ENCODE measurements at places on chromosomes 6 and 20.

GRCh38 chr6:37547564-37548061, 47.9 kb upstream of the CCDC167 start:
- no peak for DNase-seq

DNA sequence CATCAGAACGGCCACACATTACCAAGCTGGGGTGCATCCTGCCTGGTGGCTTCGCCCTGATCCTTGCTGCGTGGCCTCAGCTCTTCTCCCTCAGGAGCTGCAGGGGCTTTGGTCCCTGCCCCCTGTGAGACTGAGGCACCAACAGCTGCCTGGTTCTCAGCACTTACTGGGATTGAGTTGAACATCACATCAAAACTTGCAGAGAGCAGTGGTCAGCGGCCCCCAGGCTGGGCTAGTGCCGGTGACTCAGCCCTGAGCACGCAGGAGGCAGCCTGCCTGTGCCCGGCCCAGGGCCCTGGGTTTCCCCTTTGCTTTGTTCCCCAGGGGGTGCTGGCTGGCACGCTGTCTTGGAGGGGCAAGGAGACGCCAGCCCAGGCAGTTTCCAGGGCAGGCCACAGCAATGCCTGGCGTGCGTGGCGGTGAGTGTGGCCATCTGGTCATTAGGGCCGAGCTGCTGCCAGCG, 63.3 kb downstream of the DLL1 start:
- no peak for DNase-seq

GRCh38 chr6:2619651-2620050, 131.1 kb downstream of the MYLK4 start:
- no peak for DNase-seq

GRCh38 chr6:118630067-118630466, 21.3 kb downstream of the CEP85L start:
- no peak for DNase-seq

DNA sequence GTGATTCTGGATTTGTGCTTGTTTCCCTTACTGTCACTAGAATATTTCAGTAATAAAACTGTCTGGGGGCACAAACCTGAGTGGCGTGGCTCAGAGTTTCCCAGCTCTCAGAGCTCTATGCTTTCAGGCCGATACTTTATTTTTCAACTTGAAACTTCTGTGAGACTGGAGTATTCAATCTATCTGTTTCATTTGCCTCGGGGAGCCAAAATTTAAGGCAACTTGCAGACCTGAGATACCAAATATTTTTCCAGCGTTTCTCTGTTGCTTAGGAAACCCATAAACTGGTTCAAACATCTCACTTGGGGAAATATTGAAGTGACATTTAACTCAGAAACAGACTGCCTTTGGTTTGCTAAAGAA, 74.7 kb downstream of the SOBP start:
- no peak for DNase-seq

DNA sequence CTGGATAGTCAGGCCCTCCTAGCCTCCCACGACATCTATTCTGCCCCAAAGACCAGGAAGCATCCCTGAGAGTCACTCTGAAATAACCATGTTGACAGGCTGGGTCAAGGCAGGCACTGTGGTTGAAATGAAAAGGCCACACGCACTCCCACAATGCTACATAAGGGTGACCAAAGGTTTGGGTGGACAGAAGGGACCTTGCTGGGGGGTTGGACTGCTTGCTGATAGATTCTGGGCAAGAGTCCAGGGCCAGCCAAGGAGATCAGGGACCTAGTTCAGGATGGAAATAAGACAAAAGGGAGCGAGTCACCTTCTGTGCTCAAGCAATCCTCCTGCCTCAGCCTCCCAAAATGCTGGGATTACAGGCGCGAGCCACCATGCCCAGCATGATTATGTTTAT, 32.5 kb upstream of the DSN1 start:
- no peak for DNase-seq

DNA sequence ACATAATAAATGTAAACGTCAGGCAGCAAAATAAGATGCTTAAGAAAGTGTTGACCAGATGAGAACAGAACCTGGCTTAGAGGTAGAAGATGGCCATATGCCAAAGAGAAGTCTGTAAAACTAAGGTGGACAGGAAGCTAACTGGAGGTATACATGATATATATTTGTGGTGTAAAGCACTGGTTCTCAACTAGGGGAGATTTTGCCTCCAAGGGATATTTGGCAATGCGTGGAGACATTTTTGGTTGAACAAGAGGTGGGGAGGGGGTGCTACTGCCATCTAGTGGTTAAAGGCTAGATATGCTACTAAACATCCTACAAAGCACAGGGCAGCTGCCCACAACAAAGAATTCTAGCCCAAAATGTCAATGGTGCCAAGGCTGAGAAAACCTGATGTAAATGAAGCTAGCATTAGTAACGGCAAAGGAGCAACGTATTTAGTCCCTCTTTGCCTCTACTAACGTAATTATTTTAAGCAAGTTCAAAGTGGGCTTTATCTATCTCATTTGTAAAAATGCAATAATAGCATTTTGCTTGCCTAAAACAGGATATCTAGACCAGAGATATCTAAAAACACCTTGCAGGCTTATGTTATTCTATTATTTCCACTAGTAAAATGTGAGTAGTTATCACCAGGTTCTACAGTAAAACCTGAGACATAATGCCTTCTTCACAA, 182.6 kb downstream of the RNGTT start:
- DNase-seq, result peak; percentile 32

DNA sequence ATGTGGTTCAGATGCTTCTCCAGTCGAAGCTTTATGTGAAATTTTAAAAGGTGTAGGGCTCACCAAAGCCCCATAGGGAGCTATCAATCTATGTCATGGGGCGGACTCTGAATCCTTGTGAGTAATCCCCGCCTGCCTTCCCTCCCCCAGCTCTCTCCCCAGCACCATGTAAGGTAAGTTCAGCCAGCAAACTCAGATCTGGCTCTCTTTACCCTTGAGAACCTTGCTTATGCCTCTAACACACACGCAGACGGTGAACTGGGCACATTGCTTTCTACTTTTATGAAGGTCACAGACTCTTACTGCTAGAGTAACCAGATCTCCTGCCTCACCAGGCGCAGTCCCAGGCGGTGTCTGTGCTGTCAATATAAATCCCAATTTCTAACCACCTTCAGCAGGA, 82.6 kb upstream of the CNKSR3 start:
- DNase-seq, result no peak

- DNase-seq, result no peak
Measured at GRCh38 chr6:70423189-70424134, 10.2 kb downstream of the FAM135A start.

- peak; percentile 97 for DNase-seq
Measured at GRCh38 chr20:31543966-31544598, 29.8 kb downstream of the HM13 start.

GRCh38 chr6:36054415-36054814, 26.8 kb downstream of the MAPK14 start:
- DNase-seq, result no peak

DNA sequence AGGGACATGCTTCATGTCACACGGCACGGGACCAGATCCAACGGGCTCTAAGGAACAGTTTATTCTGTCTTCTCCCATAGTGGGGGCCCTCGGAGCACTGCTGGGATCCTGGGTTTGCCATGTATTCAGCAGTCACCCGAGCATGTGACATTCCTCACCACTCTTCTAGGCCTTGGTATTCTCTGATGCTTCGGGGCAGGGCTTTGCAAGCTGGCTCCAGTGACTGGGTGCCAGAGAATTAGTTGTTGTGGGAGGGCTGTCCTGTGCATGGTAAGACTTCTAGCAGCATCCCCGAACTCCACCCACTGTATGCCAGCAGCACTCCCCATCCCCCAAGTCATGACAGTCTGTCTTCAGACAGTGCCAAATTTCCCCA, 5.4 kb downstream of the CCN5 start:
- no peak for DNase-seq

- no peak for DNase-seq
Measured at GRCh38 chr20:57320358-57320757, 9.2 kb upstream of the SPO11 start.

DNA sequence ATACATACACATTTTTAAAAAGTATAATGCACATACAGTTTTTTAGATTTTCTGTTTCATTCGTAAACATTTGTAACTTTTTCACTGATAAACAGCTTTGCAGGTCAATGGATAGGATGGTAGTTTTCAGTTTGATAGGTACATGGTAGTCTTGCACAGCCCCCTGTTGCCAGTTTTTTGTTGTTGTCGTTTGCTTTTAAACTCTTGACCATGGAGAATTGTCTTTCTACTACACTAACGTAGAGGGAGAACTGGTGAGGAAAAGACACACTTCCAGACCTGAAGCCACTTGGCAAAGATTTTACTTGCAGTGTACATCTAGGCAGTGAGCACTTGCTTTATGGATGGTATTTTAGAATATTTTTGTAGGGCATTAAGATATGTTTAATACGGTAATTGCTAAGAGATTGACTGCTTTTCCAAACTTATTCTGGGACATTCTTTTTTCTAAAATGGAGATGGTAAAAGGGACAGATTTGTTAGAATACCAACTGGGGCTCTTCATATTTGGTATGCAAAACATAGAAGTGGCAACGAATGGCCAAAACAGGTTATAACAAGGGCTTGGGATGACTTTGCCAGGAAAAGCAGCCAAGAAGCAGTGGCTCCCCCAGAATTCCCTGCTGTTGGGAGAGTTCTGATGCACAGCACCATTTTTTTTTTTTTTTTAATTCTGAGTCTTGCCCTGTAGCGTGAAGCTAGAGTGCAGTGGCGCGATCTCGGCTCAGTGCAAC, 1.5 kb downstream of the PYGB start:
- no peak for DNase-seq

GRCh38 chr20:43676368-43676767, 9.5 kb downstream of the MYBL2 start:
- DNase-seq, result no peak

DNA sequence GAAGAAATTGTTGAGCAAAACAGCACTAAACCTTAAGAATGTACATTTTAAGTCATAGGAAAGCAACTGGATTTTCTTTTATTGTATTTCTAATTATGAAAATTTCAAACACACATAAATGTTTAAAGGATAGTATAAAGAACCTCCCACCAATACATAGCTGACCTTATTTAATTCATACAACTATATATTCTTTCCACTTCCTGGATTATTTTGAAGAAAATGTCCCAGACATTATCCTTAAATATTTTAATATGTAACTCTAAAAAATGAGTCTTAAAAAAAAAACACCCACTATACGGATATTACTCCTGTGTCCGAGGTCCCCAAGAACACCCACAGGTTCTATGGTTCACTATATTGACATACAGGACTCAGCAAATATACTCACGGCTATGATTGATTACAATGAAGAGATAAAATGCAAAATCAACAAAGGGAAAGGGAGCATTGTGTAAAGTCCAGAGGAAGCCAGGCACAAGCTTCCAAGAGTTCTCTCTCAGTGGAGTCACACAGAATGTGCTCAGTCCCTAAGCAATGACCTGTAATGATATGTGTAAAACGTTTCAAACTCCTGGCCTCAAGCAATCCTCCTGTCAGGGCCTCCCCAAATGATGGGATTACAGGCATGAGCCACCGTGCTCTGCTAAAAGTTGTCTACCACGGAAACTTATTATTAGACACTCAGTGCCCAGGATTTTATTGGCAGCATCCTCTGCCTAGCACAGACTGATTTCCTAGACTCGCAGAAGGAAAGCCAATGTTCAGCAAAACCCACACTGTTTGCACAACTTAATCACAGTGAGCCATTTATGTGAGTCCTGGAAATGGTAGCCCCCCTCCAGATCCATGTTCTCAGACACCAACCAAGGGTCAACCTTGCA, 23.2 kb downstream of the GLYATL3 start:
- no peak for DNase-seq

GRCh38 chr6:28634761-28635546, 109.3 kb downstream of the GPX5 start:
- DNase-seq, result no peak

- DNase-seq, result no peak
Measured at GRCh38 chr6:168240160-168240559, 79.4 kb downstream of the DACT2 start.

- no peak for DNase-seq
Measured at GRCh38 chr20:63407928-63408683, 47.0 kb upstream of the CHRNA4 start.

DNA sequence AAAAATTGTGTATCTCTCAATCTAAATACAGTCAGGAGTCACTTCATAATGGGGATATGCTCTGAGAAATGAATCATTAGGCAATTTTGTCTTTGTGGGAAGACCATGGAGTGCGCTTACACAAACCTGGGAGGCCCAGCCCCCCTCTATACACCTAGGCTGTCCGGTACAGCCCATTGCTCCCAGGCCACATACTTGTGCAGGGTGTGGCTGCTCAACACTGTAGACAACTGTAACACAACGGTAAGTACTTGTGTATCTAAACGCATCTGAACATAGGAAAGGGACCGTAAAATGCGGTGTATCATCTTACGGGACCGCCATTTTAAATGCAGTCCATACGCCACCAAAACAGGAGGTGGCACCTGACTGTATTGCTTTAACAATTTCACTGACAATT, 58.0 kb upstream of the FRMD1 start:
- DNase-seq, result no peak

GRCh38 chr6:109344226-109344625, 38.0 kb downstream of the CD164 start:
- no peak for DNase-seq

DNA sequence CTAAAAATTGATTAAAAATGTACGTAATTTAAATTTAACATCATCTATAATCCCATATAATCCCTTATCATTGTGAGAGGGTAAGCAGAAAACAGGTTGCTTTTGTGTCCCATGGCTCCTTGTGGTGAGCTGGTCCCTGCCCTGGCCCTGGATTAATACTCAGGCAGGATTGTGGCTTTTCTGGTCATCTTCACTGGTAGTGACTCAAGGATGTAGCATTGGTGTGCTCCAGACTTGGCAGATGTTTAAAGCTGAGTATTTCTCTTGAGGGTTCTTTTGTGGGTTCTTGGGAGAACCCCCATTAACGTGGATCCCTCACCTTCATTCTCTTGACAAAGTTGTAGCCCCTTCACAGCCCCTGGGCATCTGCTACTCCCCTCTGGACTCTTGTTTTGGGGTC, 39.3 kb downstream of the SNRNP48 start:
- no peak for DNase-seq

DNA sequence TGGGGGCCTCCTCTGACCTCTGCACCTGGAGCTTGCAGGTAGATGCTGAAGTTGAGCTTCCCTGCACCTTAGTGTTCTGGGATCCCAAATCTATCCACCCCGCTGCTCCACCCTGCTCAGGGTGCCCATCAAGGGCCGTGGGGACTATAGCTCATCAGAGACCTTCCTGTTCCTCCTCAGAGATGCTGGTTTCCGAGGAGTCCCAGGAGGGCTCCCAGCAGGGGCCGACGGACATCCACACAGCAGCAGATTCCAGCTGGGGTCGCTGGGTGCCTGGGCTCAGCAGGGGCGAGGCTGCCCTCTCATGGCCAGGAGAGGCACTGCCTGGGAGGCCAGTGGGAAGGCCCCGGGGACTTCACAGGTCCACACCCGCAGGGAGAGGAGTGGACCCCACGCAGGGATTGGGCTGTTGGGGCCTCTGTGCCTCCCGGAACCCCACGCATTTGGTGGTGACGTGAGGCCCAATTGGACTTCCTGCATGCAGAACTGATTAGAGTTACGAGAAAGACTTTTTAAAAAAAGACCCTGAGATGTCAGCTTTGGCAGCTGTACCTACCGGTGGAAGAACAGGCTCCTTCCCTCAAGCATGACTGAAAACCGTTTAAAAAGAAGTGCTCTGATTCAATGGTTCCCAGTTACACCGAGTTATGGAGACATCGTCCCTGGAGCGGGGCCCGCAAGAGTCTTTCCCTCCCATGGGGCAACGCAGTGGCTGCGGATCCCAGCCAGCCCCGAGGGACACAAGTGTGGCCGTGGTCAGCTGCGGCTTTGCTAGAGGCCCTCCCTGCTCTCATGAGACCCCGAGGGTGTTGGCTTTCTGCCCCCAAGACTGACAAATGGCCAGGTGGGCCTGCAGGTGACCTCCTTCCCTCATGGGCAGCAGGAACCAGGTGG, 25.3 kb upstream of the SLCO4A1 start:
- no peak for DNase-seq

GRCh38 chr6:163038317-163038716, 310.5 kb downstream of the PACRG start:
- DNase-seq, result no peak

Measured in GM04504 (cell line).